GM23338 (cell line): ENCODE measurements at places on chromosomes 16 and 17. TPM values are rescaled to one million over a fixed set of nuclear protein-coding genes. Genes with fewer than 3 reads are reported as not detected.

GRCh38 chr16:30409125-30410060, 2.0 kb downstream of the ZNF771 start:
- peaks cover 3% of the 10 kb centered on the region; the same call in 1 of the 2 replicates for H3K36me3 ChIP-seq
- peak; percentile 96 for DNase-seq
- H3K4me1 ChIP-seq = peaks cover 8% of the 10 kb centered on the region
- no peak overlapping the region for H3K27ac ChIP-seq

DNA sequence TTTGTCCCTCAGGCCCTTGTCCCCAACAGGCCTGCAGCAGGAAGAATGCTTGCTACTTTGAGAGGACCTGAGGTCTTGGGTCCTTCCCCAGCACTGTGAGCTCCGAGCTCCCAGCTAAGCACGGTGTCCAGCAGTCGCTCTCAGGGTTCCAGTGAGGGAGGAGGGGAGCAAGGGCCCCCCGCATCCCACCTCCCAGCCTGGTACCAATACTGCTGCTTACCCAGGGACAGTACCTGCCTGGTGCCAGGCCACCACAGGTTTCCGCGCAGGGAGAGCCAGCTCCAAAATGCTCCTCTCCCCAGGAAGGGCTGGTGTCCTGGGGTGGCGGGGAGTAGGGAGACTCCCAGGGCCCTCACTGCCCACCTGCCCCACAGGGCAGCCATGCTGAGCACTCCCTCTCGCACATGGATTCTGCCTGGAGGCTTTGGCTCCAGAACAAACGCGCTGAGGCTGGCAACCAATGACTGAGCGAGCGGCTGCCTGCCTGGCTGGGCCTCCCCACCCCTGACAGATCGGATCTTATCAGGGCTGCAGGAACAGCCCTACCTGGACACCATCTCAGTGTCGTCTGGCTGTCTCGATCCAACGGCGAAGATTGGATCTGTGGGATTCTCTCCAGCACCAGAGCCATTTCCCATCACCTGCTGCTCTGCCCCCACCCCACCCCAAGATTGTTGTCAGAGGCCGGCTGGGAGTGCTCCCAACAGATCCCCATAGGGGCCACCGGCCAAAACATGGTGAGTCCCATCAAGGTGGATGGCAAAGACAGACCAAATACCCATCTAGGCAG, 2.4 kb downstream of the DOK4 start:
- peaks cover 13% of the 10 kb centered on the region; the same call in 1 of the 2 replicates for H3K27me3 ChIP-seq
- H3K27ac ChIP-seq = no peak overlapping the region
- no peaks in the 10 kb centered on the region for H3K36me3 ChIP-seq
- H3K4me3 ChIP-seq = no peak overlapping the region
- H3K4me1 ChIP-seq = peaks cover 26% of the 10 kb centered on the region
- DNase-seq = no peak

DNA sequence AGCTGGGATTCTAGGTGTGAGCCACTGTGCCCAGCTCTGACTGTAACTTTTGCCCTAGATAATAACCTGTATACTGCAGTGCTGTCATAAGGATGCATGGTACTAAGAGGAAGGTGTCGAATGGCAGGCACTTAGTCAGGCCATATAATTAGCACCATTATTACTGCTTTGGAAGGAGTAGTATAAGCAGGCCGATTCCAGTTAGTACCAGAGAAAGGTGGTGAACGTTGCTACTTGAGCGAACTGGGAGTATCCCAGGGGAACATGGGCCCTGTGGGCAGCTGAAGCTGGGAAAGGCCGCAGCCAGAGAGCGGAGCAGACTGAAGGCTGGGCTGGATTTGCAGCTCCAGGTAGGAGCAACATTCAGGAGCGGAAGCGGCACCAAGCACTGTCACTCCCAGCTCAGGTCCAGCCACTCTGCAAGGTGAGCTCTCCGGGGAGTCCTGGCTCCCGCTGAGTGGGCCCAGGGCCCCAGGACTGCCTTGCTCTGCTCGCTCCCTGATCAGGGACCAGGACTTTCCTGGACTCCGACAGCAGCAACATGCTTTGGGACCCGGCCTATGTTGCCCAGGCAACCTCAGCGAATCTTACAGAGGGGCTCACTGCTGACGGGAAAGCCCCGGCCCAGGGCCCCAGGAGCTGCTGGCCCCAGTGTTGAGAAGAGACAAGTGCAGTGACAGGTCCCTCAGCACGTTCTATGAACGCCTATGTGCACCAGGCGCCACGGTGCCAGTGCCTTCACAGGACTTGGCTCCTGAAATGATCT, 28.6 kb downstream of the C16orf74 start:
- H3K27me3 ChIP-seq = no peaks in the 10 kb centered on the region
- H3K27ac ChIP-seq = no peak overlapping the region
- H3K4me1 ChIP-seq = no peaks in the 10 kb centered on the region
- H3K36me3 ChIP-seq = no peaks in the 10 kb centered on the region
- DNase-seq = no peak

GRCh38 chr17:30337393-30337999, 3.6 kb upstream of the TMIGD1 start:
- no peak for DNase-seq
- no peaks in the 10 kb centered on the region for H3K4me1 ChIP-seq
- H3K4me3 ChIP-seq = no peak overlapping the region
- H3K36me3 ChIP-seq = no peaks in the 10 kb centered on the region

DNA sequence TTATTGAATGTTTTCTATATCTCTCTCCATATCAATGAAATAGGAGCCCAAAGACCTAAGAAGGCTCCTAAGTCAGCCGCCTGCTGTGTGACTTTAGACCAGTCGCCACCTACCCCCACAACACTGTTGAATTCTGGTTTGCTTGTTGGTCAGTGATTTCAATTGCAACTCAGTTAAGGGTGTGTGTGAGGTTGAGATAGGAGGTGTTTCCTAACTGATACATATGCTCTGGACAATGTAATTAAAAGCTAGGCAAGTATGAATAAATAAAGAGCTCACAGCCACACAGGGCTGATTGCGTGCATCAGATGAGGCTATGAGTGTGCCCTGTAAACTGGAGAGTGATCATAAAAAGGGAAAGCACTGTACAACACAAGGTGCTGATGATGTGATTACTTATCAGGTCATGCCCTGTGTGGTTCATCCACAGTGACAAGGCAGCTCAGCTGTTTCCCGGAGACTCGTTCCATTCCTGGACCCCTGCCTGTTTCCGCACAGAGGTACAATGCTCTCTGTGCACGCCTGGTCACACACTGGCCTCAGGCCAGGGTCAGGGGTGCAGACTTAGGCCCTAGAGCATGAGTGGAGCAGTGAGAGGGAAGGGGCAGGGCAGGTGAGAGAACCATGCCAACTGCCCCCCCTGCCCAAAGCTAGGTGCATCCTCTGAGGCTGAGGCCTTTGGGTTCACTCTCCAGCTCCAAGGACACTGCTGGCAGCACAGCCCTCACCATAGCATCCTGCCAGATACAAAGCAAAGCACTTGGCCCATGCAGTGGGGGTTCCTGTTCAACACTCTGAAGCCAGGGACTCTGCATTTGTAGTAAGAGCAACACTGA, 3.3 kb upstream of the KRT35 start:
- no peak overlapping the region for H3K4me3 ChIP-seq
- no peak for DNase-seq
- no peaks in the 10 kb centered on the region for H3K36me3 ChIP-seq
- H3K4me1 ChIP-seq = no peaks in the 10 kb centered on the region
- no peak overlapping the region for H3K27ac ChIP-seq

DNA sequence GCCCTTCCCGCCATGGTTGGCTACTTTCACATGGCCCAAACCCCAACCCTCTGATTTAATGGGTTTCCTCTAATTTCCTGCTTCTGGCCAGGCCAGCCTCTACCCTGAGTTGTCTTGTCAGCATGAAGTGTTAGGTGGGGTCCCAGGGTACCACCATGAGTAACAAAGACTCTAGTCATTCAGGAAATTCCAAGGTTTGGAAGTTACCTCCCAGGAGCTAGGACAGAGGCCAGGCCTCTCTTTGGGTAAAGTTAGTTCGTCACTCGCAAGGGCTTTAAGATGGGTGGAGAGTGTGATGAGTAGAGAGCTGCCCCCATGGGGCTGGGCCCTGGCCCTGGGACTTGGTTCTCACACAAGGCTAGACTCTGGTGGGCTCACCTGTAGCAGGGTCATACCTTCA, 54.6 kb downstream of the PLD6 start:
- H3K27me3 ChIP-seq = no peaks in the 10 kb centered on the region
- no peak for DNase-seq
- H3K4me3 ChIP-seq = no peak overlapping the region

DNA sequence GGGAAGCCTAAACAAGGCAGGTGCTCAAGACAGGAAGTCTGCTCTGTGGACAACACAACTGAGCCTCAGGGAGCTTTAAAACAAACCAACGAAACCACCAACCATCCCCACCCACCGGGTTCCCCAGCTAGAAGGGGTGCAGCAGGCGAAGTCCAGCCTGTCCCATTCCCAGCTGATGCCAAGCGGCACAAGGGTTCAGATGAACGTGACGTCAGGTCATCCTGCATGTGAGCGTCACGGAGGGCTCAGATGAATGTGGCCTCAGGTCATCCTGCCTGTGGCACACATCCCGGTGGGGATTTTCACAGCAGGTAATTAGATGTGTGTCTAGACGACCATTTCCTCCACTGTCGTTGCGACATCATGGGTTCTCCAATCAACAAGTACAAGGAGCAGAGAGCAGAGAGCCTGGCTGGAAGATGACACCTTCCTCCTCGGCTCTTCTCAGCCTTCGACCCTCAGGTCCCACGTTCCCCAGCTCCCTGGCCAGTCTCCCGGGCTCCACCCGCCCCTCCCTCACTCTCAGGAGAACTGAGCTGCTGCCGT, 246.5 kb downstream of the FOXL1 start:
- H3K4me1 ChIP-seq = peaks cover 19% of the 10 kb centered on the region
- H3K4me3 ChIP-seq = no peak overlapping the region

DNA sequence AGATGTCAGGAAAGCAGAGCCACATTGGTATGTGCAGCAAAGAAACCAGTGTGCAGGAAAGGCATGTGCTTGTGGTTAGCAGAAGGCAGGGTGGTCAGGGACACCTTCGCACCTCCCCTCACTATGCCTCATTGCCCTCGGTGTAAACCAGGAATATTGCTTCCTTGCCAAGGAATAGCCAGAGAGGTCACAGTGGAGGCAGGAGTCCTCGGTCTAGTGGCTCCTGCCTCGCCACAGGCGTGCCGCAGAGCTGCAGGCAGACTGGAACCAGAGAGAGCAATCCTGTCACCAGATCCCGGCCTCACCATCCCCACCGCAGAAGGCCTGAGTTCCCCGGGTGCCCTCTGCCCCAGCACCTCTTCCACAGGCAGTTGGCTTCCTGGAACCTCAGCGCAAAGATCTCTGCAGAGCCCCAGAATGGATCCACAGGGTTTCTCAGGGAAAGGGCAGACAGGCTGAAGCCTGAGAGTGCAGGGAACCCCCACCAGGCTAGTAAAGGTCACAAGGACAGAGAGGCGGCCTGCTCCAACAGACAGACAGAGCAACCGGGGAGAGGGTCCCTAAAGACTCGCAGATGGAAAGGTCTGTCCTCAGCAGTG, 21.6 kb downstream of the CCDC182 start:
- H3K27ac ChIP-seq = no peak overlapping the region
- no peak overlapping the region for H3K4me3 ChIP-seq
- no peak for DNase-seq

The ALDH3A1 gene
- total RNA-seq = 0.17 and 1.0 TPM in 2 replicates

The WSCD1 gene
- 35.8 and 38.9 TPM in 2 replicates for total RNA-seq

The SETD1A gene
- total RNA-seq = 14.5 and 21.9 TPM in 2 replicates

The SP6 gene
- total RNA-seq = 0.82 and 1.0 TPM in 2 replicates
